ENCODE measurements at places on chromosomes 5 and 9.

DNA sequence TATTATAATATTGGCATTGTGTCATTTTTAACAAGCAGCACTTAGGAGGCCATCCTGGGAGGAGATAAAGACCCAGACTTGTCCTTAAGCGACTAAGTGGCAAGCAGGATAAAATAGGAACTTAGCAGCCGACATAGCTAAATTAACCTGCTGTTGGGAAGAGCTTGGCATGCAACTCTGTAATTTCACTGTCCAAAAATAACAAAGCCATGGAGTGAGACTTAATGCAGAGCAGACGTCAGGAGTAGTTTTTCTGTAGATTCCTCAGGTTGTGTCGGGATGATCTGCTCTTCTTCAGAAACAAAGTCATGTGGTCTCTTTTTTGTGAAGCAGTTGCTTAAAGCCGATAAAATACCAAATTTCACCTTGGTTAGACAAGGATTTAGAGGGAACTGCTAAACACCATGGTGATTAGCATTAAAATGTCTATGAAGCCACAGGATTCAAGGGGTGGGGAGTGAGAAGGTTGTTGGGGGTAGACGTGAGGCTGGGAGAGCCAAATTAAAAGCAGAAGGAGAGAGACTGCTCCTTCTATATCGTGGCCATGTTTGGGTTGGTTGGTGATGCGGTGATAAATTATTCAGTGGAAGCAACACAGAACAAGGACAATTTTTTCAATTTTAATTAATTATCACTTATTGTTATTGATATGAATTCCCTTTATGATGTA is 303.0 kb downstream of the CSNK1G3 start:
- DNase-seq, result no peak

DNA sequence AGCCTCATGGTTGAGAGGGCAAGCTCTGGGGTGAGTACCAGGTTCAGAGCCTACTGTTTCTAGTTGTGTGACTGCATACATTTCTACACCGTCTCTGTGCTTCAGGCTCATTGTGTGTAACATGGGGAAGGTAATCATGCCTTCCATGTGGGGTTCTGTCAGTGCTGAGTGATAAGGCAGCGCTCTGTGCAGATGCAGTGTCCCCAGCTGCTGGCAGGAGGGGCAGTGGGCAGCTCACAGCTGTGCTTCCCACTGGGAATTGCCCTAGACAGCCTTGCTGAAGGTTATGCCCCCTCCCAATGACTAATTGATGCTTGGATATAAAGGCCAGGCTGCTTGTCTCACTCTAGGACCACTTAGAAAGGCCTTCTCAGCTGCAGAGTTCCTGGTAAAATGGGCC is 121.8 kb upstream of the SAP30L start:
- no peak for DNase-seq

GRCh38 chr5:57009811-57010210 is 57.9 kb upstream of the MIER3 start:
- no peak for DNase-seq

GRCh38 chr9:69946800-69947437 is 96.7 kb upstream of the MAMDC2 start:
- DNase-seq, result no peak

GRCh38 chr5:142283304-142283703 is 41.5 kb downstream of the SPRY4 start:
- no peak for DNase-seq

- no peak for DNase-seq
Observed at GRCh38 chr9:10250219-10250618, 362.6 kb downstream of the PTPRD start.

DNA sequence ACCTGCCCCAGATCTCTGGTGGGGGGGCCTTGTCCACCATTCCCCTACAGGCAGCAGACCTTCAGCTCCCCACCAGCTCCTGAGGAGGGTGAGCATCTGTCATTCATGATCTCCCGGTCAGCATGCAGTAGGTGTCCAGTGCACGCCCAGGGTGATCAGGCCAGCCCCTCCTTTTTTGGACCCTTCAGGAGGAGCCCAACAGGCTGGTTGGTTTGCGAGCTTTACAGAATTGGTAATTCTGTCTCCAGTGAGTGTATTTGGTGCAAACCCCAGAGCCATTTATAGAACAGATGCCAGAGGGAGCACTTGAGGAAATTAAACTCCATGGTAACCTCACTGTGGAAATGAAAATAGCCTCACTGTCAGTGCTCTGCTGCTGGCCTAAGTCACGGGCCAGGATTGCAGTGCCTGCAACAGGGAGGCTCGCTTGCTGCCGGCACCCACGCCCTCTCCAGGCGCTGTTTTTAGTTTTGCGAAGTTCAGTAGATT is 23.4 kb downstream of the WNK2 start:
- no peak for DNase-seq

- DNase-seq, result no peak
Observed at GRCh38 chr9:16726029-16726428, 144.4 kb downstream of the BNC2 start.

GRCh38 chr9:126211441-126212074 is 115.1 kb upstream of the MVB12B start:
- no peak for DNase-seq

DNA sequence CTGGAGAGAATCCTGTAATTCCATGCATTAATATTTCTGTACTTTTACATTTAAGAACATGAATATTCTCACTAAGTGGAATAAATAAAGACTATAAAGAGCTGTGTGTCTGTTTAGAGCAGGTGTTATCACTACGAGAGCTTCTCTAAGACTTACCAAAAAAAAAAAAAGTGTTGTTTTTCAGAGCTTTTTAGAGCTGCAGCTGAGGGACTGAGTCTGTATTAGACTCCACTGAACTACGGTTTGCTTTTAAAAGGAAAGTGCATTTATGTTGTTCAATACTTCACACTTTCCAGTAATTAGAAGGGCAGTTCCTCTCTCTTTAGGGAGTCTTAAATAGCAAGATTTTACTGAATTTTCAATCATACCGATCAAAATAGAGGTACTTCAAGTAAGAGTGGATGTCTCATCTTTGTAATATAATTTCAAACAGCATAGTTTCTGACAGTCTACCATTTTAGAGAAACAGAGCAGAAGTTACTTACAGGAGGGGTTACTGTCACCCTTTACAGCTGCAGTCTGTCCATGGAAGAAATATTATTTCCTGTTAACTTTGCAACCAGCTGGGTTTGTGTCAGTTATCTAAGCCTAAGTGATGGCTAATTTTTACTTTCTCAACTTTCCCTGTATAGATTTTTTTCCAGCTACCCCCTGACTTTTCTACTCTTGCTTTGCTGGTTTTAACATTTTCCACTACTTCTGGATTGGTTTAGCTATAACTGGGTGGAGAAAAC is 2.4 kb downstream of the SYK start:
- DNase-seq, result peak; percentile 33

GRCh38 chr5:161498531-161498930 is 48.0 kb downstream of the GABRB2 start:
- DNase-seq, result no peak

GRCh38 chr5:139688088-139688702 is 40.0 kb downstream of the CXXC5 start:
- no peak for DNase-seq

DNA sequence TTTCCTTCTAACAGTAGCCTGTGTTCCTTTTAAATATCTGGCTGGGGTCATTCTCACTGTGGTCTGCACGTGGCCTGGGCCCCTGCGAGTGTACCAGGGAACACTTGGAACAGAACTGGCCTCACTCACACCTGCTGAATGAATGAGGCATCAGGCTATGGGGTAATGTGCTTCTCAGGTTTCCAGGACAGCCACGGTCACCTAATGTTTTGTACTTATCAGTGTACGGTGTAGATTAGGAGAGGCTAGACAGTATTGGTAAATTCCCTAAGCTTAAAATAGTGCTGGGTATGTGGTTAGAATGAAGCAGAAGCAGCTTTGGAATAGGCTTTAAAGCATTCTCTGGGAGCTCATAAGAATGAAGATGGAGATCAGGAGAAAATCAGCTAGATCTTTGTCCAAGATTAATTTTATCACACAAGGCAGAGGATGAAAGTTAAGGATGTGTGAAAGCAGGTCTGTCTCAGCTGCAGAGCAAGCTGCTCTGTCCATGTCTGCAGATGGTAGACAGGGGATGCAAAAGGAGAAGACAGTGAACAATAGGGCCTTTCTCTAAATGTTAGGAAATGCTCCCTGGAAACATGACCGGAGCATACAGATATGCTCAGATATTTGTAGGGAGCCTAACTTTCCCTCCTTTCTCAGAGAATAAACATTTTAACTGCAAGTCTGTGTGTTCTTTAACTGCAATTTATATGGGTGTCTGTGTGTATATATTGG is 267.5 kb downstream of the NR3C1 start:
- DNase-seq, result peak; percentile 21

- no peak for DNase-seq
Observed at GRCh38 chr5:83270311-83270710, 193.0 kb downstream of the XRCC4 start.

DNA sequence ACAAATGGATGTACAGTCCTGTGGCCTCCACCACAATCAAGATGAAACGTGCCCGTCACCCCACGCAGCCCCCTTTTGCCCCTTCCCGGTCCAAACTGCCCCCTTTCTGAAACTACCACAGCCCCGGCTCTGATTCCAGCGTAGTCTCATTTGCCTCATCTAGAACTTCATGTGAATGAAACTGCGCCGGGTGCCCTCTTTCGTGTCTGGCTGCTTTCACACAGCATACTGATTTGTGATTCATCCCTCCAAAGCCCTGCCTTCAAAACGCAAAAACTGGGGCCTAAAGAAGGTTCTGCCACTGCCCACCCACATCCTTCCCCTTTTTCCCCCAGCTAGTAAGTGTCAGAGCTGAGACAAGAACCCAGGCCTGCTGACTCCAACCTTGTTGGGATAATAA is 31.5 kb upstream of the NCS1 start:
- DNase-seq, result no peak

DNA sequence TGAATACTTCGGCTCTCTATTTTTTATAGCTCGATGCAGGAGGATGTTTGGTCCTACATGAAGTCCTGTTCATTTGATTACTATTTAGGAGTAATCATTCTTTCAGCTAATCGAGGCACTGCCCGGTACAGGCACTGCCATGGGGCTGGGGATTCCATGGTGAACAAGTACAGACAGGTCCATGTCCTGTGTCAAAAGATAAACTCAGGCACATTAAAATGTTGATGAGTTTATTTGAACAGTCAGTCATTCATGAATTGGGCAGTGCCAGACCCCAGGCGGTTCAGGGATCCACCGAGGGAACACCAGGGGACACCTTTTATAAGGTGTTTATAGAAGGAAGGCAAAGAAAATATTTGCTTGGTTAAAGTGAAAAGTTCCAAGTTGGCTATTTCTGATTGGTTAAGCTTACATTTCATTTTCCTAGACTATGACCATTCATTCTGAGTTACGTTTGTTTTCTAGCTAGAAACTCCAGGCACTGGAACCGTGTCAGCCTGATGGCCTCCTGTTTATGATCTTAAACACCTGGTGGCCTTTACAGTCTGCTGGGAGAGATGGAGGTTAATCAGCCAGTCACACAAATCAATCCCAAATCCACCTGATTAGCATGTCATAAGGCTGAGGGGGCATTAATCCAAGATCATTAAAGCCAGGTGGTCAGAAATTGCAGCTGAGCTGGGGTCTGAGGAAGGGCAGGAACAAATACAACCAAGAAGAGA is 47.0 kb upstream of the TDRD7 start:
- no peak for DNase-seq

- DNase-seq, result no peak
Observed at GRCh38 chr9:76266649-76267283, 127.5 kb downstream of the RFK start.

- no peak for DNase-seq
Observed at GRCh38 chr9:88161144-88161543, 22.9 kb upstream of the SPATA31C2 start.

GRCh38 chr5:41243558-41243957 is 30.2 kb upstream of the C6 start:
- DNase-seq, result no peak

DNA sequence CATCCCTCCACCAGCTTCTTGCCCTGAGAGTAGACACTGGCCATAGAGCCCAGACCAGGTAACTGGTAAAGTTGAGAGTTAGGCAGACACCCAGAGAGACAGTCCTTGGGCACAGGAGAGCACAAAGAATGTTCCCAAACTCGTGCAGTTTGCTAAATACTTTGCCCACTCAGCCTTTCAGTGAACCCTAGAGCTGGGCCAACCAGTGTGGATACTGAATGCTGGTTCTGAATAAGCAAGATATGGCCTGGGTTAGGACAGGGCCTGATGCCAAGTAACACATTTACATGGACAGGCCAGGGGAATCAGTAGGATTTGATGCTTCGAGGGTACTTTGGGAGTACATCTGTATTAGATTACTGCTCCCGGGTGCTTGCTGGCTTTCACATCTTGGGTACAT is 185.4 kb downstream of the SH3GL2 start:
- DNase-seq, result no peak
